Stimulated activated CD4-positive, alpha-beta T cell treated with anti-CD3 and anti-CD28 coated beads, Interleukin-1b, Interleukin-23, amount 100 ng/mL, for 1 hour (primary cell): ENCODE measurements at places on chromosomes 1 and 21.

GRCh38 chr1:220669005-220669404 lies 21.2 kb upstream of the C1orf115 start:
- no peak for DNase-seq

DNA sequence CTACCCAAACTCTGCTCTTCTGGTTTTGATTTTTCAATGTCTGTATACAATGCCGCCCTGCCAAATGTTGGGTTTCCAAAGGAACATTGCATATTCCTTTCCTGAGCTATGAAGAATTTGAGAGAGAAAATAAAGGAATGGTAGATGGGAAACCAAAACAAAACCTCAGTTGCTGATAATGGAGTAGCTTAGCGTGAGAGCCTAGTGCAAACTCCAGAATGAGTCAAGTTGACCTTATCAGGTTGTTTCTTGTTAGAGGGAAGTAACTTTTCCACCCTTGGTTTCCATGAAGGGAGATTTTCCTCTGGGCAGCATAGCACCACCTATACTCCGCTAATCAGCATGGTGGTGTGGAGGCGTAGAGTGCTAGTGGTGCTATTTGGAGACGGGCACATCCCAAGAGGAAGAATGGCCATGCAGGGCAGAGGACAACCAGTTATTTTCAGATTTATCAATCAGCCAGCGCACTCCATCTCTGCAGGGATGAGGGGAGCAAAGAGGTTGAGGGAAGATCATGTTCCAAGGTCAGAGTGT lies 51.6 kb downstream of the BACH1 start:
- DNase-seq, result no peak

GRCh38 chr1:214548988-214549387 lies 2.4 kb downstream of the PTPN14 start:
- DNase-seq, result no peak

DNA sequence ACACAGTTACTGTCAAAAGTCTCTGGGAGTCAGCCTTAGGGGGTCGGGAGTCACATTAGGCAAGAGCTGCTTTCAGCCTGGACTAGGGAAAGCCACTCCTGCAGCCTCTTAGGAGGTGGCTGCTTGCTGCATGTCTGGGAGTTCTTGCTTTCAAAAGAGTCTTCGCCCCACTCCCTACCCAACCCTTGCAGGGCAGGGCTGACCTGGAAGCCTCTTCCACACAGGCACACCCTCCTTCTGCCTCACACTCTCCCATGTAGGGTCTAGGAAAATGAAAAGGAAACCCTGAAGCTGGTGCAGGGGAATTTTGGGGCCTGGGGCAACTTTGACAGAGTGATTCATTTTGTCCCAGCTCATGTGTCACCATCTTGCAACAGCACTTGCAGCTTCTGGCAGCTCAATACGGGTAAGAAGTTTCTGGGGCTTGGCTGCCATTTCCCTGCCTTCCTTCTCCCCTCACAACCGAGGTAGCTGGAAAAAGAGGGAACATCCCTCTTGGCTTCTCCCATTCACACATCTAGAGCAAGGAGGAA lies 37.3 kb downstream of the KCND3 start:
- DNase-seq, result no peak

- no peak for DNase-seq
Measured at GRCh38 chr1:20237646-20238045, 51.3 kb upstream of the PLA2G2C start.

- no peak for DNase-seq
Measured at GRCh38 chr1:29986986-29987385, 736.4 kb downstream of the MATN1 start.

GRCh38 chr1:155207806-155208540 lies at the start of gene THBS3:
Gene THBS3 (minus strand): TSS chr1:155207897. CDS start chr1:155207876, 21 bp downstream.
- no peak for DNase-seq

GRCh38 chr1:232110281-232111090 lies 483.9 kb downstream of the DISC1 start:
- DNase-seq, result no peak

DNA sequence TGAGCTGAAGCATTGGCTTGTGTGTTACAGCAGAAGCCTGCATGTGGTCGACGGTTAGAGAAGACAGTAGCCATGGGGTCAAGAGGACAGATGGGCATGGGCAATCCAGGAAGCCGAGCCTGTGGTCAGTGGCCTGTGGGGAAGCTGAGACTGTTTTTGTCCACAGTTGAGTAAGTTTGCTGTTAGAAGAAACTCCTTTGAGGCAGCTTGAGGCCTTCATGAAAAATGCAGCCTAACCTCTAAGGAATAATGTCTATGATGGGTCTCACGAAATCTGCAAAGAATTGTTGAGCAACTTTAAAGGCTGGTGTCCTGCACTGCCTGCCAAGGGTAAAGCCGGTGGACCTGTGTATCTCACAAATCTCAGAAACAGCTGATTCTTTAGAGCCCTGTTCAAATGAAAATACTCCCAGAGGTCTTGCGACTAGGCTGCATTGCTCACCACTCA lies 322.4 kb downstream of the SETD4 start:
- DNase-seq, result no peak

GRCh38 chr1:186617926-186618325 lies 62.3 kb downstream of the PTGS2 start:
- DNase-seq, result no peak

DNA sequence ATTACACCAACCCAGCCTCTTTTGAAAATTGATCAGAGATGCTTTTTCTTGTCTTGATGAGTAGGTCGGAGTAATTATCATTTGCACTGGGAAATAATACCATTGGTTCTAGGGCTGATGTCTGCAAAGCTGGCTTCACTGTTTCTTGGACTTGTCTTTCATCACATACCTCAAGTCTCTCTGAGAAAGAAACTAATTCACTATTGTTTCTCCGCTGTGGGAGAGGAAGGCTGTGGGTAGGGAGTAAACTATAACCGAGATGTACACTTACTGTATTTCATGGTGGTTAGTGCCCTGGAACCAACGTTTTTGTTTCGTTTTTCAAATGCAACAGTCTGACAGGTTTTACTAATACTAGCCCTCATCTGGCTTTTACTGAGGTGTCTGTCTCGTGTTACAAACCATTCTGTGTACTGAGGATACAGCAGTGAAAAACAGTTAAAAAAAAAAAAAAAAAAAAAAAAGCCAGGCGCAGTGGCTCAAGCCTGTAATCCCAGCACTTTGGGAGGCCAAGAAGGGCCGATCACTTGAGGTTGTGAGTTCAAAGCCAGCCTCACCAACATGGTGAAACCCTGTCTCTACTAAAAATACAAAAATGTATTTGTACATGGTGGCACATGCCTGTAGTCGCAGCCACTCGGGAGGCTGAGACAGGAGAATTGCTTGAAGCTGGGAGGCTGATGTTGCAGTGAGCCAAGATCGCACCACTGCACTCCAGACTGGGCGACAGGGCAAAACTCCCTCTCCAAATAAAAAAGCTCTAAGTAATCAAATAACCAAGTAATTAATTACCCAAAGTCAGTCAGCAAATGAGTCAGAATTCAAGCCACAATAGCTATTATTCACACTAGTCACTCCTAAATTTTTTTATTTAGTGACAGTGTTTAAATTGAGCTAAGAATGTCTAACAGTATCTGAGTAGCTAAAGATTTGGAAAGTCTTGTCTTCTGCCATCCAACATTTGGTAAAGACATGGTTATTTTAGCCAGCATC lies 23.3 kb downstream of the TOMM20 start:
- DNase-seq, result no peak

DNA sequence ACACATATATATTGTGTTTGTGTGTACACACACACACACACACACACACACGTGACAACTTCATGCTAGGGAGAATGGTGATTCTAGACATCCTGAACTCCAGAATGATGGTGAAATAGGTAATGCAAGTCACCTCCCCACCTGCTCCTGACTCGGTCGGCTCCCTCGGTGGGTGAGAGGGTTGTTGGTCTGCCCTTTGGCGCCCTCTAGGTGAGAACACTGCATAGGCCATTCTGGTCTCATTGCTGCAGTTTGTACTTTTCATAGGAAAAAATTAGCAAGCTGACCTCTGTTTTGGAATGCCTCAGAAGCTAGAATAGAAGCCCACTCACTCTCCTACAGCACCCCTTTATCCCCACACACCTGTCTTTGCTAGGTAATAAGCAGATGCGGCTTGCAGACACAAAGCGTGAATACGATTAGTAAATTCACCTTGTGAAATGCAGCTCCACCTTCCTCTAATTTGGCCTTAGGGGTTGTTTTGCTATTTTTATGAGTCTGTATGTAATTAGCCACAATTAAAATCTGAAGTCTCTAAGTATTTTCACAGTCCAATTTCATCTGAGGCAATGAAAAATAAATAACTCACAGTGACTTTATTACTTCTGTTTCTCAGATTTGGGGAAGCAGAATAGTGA lies 130.0 kb upstream of the KCNJ15 start:
- no peak for DNase-seq

DNA sequence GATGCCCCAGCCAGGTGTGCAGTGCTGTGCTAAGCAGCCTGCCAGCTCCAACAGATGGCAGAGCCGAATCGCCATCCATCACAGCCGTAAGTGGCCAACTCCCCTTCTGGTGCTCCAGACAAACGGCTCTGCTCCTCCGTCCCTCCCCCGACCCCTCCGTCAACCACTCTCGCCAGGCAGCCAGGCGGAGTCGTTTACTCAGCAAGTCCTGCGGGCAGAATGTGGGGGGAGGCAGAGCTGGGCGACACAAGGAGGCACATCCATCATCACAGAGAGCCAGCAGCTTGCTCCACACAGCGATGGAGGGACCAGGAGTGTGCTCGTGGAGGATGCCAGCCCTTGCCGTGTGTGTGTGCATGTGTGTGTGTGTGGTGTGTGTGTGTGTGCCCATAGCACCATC lies 206.6 kb upstream of the GRIK3 start:
- DNase-seq, result no peak

GRCh38 chr1:40855513-40855912 lies 6.7 kb downstream of the CITED4 start:
- DNase-seq, result no peak

DNA sequence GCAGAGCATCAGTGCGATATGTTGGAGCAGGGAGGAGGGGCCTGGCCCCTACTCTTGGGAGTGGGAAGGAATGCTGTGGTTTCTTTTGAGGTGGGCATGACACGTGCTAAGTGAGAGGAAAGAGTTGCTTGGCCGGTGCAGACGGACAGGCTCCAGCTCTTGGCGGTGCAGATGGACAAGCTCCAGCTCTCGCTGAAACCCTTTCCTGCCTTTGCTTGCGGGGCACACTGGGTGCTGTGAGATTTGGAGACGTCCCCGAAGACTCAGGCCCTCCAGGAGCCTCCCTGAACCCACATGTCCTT lies 15.9 kb downstream of the PDXK start:
- no peak for DNase-seq

GRCh38 chr1:23423415-23424292 lies 894 bp downstream of the TCEA3 start:
- no peak for DNase-seq

DNA sequence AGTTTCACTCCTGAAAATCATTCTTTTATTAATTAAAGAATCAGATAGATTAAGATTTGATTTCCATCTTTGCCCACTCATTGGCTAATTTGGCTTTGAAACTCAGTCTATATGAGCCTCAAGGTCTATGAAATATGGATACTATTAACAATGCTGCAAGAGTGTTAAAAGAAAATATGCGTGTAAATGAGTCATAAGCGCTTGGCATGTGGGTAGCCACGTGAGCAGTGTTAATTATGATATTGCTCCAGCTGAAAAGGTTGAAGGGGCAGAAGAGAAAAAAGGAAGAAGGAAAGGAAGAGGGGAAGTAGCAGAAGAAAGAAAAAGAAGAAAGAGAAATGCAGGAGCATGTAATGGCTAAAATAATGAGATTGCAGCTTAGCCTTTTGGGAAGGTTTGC lies 151.4 kb downstream of the CHRM3 start:
- no peak for DNase-seq

DNA sequence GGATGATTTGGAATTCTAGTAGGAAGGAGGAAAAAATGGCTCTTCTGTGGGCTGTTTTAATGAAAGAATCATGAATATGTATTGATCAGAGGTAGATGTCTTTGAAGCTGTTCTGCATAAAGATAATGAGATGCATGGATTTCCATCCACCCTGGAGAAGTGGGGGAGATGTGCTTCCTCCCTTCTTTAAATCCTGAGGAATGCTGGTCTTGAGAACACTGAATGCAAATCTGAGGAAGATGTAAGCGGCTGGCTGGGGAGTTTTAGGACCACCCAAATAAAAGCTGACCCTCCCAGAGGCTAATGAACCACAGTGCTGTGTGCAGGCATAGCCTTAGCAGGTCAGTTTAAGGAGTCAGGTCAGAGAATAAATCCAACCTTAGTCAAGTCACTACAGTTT lies 37.3 kb downstream of the ZMYND12 start:
- DNase-seq, result no peak
